Central memory CD8-positive, alpha-beta T cell (primary cell): ENCODE measurements at places on chromosomes 12 and 14.

DNA sequence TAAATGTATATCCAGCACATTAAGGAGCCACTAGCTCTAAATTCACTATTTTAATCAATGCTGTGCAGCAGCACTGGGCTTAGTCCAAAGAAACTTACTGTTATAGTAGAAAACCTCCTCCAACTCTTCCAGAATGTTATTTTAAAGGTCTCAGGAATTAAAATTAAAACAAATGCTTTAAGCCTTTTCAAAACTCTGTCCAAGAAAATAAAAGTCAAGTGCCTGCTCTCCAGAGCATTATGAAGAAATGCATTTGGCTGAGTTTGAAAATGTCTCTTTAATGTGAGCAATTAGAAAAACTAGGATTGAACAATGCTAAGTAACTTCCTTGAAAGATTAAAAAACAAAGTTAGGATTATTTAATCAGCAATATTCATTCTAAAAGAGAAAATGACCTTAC lies 322.4 kb upstream of the DCN start:
- DNase-seq = no peak

GRCh38 chr14:90368946-90369721 lies 27.7 kb upstream of the CALM1 start:
- no peak for DNase-seq

- no peak for DNase-seq
These were observed 57.0 kb downstream of the CMKLR1 start for GRCh38 chr12:108282160-108282559.

DNA sequence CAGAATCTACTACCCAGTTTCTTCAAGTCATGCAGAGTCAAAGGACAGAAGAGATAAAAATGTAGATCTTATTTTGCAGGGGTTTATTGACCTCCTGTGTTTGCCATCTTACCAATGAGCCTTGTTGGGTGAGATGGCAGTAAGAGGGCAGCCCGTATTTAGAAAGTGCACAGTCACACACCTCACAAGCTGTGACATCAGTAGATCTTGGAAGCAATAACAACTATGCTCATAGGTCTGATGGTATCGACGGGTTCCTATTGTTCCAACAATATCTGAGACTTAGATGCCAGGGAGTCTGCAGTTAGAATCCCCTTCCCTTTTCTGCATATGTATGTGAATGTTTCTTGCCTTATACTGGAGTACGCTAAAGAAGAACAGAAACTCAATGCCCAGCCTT lies 189.0 kb upstream of the DYRK2 start:
- no peak for DNase-seq

DNA sequence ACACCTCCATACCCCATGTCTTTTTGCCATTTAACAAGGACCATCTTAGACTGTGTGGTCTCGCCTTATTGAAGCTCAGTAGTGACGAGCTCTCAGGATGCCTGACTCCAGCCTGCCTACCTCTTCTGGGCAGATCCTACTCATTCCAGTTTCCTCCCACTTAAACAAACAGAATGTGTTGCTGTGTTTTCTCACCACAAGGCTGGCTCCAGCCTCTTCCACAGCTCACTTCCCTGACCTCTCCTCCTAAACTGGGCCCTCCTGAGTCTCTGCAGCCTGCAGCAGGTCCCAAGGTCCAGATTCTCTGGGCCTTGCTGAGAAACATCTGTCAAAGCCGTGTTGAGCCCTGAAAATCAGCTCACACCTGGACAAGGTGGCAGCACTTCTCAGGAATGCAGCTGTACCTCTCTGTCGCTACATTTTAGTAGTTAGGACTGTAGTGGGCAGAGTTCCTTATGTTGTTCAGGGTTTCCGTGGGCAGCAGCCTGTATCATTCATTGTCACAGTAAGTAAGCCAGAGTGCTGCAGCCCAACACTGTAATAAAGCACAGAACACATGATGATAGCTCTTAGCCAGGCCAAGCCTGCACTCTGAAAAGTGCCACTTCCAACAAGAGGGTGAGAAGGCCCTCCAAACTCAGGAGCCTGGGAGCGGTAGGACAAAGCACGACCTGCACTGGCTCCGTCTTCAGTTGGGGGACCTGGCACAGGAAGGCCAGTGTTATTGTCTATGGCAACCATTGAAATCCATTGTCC lies 68.5 kb downstream of the NKX2-1 start:
- no peak for DNase-seq

DNA sequence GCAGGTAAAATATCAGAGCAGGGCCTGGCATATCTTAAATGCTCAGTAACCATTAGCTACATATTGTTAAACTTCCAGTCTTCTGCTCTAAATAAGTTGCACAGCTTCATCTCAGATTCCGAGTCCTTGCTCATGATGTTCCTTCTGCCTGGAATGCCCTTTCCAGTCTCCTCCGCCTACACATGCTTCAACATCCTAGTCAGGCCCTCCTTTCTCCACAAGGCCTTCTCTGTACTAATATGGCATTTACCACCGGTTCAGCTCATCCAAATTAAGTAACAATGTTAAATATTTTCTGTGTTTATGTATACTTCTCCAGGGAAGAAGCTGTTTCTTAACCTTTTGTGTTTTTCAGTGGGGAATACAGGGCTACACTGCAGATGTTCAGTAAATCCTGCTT lies 8.5 kb downstream of the DHH start:
- DNase-seq = no peak

- no peak for DNase-seq
These were observed 148.2 kb downstream of the SLC41A2 start for GRCh38 chr12:104809706-104810385.
